ENCODE measurements at places on chromosomes 3 and 15.

DNA sequence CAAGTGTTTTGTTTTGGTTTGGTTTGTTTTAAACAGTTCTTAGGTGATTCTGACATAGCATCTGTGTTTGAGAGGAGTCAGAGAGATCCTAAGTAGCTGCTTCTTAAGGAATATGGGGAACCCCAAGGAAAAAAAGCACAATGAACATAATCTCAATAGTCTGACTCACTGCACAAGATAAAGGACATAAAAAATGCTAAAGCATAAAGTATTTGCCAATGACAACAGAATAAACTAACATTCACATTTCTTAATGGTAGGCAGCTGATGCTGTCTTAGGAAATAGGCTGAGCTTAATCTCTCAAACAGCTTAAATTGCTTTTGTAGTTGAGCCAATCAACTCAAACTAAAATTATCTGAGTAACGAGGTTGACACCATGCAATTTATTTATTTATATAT, 2.9 kb downstream of the NCEH1 start:
- DNase-seq, result no peak

GRCh38 chr3:120443626-120444123, 7.1 kb downstream of the FSTL1 start:
- DNase-seq, result no peak

GRCh38 chr3:150106740-150107428, 136.2 kb upstream of the PFN2 start:
- DNase-seq, result no peak

GRCh38 chr15:45759936-45760335, 125.1 kb downstream of the SQOR start:
- no peak for DNase-seq

- DNase-seq, result no peak
These were observed 26.9 kb upstream of the WDR72 start for GRCh38 chr15:53786401-53786800.
